ENCODE measurements at places on chromosomes 1 and 21. TPM values are rescaled to one million over a fixed set of nuclear protein-coding genes. Genes with fewer than 3 reads are reported as not detected.

DNA sequence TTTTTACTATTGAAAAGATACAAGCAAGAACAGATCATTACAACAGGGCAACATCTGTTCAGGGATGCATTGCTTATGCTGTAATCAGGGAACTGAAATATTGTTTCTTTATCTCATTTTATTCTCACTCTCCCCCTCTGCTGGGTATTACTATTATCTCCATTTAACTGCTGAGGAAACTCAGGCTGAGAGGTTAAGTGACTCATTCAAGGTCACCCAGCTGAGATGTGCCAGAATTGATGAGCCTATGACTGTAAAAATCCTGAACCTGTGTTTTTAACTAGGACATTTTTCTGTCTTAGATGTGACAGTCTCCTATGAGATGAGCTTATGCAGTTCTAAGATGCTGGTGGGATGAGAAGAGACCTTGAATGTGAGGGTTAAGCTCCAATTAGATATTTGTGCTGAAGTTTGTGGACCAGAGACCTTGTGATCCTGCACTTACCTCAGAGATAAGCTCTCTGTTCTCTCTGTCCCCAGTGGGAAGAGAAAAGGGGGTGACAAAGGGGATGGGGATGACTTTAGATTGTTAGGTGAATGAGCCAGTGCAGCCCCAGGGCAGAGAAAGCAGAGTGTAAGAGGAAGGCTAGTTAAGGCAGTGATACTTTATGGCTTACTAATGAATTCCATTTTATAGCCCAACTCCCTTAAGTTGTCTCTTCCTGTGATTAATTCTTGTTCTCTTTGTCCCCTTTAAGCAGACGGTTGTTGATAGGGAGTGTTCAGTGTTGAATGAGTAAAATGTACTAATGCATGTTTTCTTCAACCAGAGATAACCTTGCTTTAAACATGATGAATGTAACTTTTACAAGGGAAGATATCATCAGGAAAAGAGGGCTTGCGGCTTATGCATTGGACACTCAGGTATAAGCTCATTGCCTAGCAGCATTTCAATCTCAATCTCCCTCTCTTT, 111.4 kb downstream of the HLX start:
- no peak for DNase-seq

DNA sequence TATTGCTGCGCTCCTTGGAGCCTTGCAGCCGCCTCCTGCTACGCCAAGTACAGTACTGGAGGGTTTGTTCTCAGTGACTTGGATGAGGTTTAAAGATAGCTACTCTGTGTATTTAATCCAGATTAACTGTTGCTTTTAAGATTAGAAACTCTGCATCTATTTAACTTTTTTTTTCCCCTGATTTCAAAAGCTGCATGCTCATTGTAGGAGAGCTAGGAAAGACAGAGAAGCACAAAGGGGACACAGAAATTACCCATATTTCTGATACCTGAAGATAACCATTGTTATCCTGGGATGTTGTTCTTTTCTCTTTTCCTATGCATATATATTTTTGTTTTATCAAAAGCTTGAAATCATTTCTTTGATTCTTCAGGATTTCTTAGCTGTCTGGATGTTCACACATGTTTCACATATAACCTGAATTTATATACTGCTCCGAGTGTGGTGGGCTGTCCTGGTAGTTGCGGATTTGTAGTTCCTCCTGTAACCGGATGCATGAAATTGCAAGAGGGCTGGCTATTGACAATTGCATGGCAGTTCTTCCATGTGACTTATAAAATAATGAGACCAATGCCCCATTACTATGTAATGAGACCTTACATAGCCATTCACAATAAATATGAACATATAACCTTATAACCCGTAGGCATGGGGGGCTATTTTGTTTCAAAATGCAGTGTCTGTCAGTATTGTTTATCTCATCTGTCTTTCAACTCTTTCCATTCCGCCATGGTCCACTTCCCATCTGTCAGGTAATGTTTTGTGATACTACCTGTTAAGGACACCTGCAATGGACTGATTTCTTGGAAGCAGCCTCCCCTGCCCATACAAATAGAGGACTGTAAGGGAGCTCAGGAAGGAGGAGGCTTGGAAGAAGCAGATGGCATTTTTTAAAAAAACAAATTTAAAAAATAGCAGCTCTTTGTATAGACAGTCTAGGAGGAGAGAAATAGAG, 1.4 kb downstream of the RAVER2 start:
- no peak for DNase-seq

- no peak for DNase-seq
These were observed 19.5 kb downstream of the MAP3K7CL start for GRCh38 chr21:29149808-29150425.

- no peak for DNase-seq
These were observed 93.1 kb downstream of the RIPK4 start for GRCh38 chr21:41673596-41674335.

DNA sequence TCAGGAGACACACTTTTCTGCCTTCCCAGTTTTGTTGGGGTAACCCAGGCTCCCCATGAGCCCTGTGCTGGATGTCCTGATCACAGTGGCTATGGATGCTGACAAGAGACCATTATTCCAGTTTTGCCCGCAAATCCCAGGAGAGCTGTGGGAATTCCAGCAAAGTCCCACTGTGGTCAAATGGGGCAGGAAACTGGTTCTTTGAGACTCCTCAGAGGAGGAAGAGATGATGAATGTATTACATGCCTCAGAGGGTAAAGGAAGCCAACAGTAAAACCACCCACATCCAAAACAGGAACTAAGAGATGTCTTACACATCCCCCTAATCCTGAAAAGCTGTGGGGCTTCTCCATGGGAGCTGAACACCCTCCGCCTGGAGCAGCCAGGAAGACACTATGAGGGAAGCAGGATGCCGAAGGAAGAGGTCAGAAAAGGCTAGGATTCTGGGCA, 12.8 kb upstream of the MPZL1 start:
- DNase-seq: no peak

GRCh38 chr1:202349206-202349928, 868 bp downstream of the PPP1R12B start:
- no peak for DNase-seq

GPR137B gene
- 14.3 TPM for total RNA-seq

ZNF687 gene
- 25.9 TPM for total RNA-seq

SPRR2B gene
- not detected for total RNA-seq

TMEM81 gene
- 2.2 TPM for total RNA-seq

SPRR3 gene
- total RNA-seq: not detected
